ENCODE measurements at places on chromosomes 1 and 21. TPM values are rescaled to one million over a fixed set of nuclear protein-coding genes. Genes with fewer than 3 reads are reported as not detected.

ELF3 gene
- 10.9 TPM for polyA plus RNA-seq

OPTC gene
- polyA plus RNA-seq, result 0.50 TPM

ADAM30 gene
- not detected for polyA plus RNA-seq

HEYL gene
- 1.6 TPM for polyA plus RNA-seq

NTMT2 gene
- polyA plus RNA-seq, result 0.48 TPM

BSND gene
- 0.50 TPM for polyA plus RNA-seq

SYTL1 gene
- polyA plus RNA-seq, result 12.3 TPM

PIK3R3 gene
- polyA plus RNA-seq, result 7.3 TPM

CYP4X1 gene
- 1.1 TPM for polyA plus RNA-seq

MRPL9 gene
- 126 TPM for polyA plus RNA-seq

F13B gene
- polyA plus RNA-seq, result not detected

RGS13 gene
- not detected for polyA plus RNA-seq

HES2 gene
- 2.1 TPM for polyA plus RNA-seq

FALEC gene
- polyA plus RNA-seq, result 2.6 TPM

CASQ1 gene
- polyA plus RNA-seq, result 1.0 TPM

FCRL2 gene
- polyA plus RNA-seq, result not detected

SGIP1 gene
- 6.1 TPM for polyA plus RNA-seq

NTRK1 gene
- 0.23 TPM for polyA plus RNA-seq

SORT1 gene
- 10.9 TPM for polyA plus RNA-seq

SPRR2F gene
- polyA plus RNA-seq, result 0.44 TPM

COL8A2 gene
- 0.95 TPM for polyA plus RNA-seq

ATAD3C gene
- polyA plus RNA-seq, result 1.3 TPM

ASCL5 gene
- polyA plus RNA-seq, result not detected

CNKSR1 gene
- 9.8 TPM for polyA plus RNA-seq

AADACL4 gene
- polyA plus RNA-seq, result not detected

PGLYRP3 gene
- not detected for polyA plus RNA-seq

CELA3A gene
- not detected for polyA plus RNA-seq

HSPB7 gene
- 0.13 TPM for polyA plus RNA-seq

RWDD3 gene
- 57.1 TPM for polyA plus RNA-seq

PROK1 gene
- not detected for polyA plus RNA-seq

TMPRSS15 gene
- polyA plus RNA-seq, result not detected

RHCE gene
- 0.38 TPM for polyA plus RNA-seq

NR1I3 gene
- polyA plus RNA-seq, result 0.50 TPM

CELA3B gene
- not detected for polyA plus RNA-seq

S100A14 gene
- 0.53 TPM for polyA plus RNA-seq

PBXIP1 gene
- polyA plus RNA-seq, result 7.0 TPM

OR2AK2 gene
- polyA plus RNA-seq, result not detected

ZBTB40 gene
- 3.1 TPM for polyA plus RNA-seq

PRAMEF26 gene
- not detected for polyA plus RNA-seq

CLEC20A gene
- not detected for polyA plus RNA-seq

GJB5 gene
- 0.64 TPM for polyA plus RNA-seq

SPATA21 gene
- not detected for polyA plus RNA-seq

LCE3D gene
- polyA plus RNA-seq, result 0.52 TPM

MAEL gene
- polyA plus RNA-seq, result 0.66 TPM

TSPEAR gene
- 0.45 TPM for polyA plus RNA-seq

ZSWIM5 gene
- polyA plus RNA-seq, result 0.49 TPM

B4GALT2 gene
- 22.8 TPM for polyA plus RNA-seq

TTC22 gene
- polyA plus RNA-seq, result 1.2 TPM

HDGF gene
- 106 TPM for polyA plus RNA-seq

LCE6A gene
- not detected for polyA plus RNA-seq

OR2G2 gene
- polyA plus RNA-seq, result not detected

LCE1F gene
- polyA plus RNA-seq, result not detected

CNIH3 gene
- 3.6 TPM for polyA plus RNA-seq

FAM72D gene
- polyA plus RNA-seq, result 13.1 TPM

LYPLA2 gene
- polyA plus RNA-seq, result 102 TPM
